GM19239 (cell line): ENCODE measurements at places on chromosomes 7 and 10.

- DNase-seq: no peak
Measured at GRCh38 chr7:147245274-147245673, 1128.7 kb downstream of the CNTNAP2 start.

GRCh38 chr7:50359258-50359994 is 54.9 kb downstream of the IKZF1 start:
- no peak for DNase-seq

GRCh38 chr7:17342756-17343155 is 44.3 kb downstream of the AHR start:
- no peak for DNase-seq

- no peak for DNase-seq
Measured at GRCh38 chr7:12625836-12626235, 55.3 kb downstream of the SCIN start.

DNA sequence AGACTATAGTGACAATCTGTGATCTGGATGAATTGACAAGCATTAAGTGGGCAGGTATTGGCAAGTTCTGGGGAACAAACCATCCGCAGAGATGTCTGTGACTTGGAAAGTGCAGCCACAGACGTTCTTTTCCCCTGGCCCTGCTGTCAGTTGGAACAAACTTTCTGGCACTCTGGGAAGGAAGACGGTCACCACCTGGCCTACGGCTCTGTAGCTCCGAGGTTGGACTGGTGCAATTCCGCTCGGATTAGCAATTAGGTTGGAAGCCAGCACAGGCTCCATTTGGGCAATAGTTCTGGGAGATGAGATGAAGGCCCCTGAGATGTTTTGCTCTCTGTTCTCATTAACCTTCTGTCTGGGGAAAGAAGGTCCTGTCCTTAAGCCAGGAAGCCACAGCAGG is 437.5 kb downstream of the CALN1 start:
- no peak for DNase-seq

DNA sequence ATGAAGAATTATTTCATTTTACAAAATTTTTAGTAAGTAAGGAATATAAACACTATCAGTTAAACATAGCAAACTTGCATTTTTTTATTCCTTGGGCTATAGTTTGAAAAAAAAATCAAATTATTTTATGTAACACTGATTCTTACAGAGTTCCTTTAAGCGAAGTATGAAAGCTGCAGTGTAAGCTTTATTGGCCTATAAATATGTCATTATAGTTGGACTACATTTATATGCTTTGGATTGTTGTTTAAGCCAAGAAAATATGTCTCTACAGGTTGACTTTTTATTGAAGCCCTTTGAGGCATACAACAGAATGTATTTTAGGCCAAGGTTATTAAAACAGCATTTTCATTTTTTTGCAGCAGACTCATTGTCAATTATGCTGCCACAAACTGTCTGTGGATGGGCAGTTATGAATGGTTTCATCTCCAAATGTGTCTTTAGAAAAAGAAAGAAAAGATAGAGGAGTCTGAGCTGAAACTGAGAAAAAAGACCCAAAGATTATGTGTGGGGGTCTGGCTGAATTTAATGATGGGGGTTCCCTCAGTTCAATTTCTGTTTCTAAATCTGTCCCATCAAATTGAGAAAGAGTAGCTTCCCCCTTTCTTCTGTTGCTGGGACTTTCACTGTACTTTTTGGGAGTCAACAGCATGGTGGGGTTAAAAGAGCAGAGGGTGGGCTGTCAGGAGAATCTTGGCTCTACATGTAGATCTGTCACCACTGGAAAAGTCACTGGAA is 43.1 kb downstream of the ARID5B start:
- DNase-seq: no peak

- DNase-seq: no peak
Measured at GRCh38 chr10:132030898-132031463, 34.8 kb upstream of the JAKMIP3 start.

GRCh38 chr10:51832652-51833383 is 133.4 kb upstream of the CSTF2T start:
- no peak for DNase-seq

DNA sequence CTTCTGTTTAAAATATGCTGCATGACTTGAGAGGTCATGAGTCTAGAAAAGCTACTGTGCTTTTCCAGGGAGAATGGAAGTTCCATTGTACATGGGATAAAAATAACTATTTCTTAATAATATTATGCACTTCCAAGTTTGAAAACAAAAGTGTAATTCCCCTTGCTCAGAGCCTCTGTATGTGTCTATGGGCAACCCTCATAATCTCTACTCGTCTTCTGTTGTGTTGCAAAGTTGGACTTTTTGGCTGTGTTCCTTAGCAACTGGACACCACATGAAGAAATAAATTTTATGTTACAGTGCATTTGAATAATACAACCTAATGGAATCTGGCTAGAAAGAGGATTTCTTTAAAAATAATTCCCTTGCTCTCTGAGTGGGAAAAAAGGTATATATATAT is 242.6 kb downstream of the TWIST1 start:
- DNase-seq: no peak

GRCh38 chr7:17532861-17533404 is 234.5 kb downstream of the AHR start:
- no peak for DNase-seq

GRCh38 chr7:139560678-139561077 is 37.2 kb downstream of the CLEC2L start:
- no peak for DNase-seq

DNA sequence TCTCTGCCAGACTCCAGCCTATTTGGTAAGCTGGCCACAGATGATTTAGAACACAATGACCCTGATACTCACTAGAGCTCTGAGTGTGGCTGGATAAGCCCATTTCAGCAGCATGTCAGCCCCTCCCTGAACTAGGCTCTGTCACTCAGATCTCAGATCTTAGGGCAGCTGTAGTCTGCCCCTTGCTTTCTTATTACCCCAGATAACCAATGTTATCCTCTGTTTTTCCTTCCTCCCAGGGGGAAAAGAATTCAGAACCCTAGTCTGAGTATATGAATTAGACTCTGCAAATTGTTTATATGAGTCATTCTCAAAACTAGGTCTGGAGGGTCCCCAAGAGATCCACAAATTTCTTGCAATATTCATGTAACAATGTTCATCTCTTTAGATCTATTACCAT is 286.2 kb downstream of the KCNMA1 start:
- no peak for DNase-seq

DNA sequence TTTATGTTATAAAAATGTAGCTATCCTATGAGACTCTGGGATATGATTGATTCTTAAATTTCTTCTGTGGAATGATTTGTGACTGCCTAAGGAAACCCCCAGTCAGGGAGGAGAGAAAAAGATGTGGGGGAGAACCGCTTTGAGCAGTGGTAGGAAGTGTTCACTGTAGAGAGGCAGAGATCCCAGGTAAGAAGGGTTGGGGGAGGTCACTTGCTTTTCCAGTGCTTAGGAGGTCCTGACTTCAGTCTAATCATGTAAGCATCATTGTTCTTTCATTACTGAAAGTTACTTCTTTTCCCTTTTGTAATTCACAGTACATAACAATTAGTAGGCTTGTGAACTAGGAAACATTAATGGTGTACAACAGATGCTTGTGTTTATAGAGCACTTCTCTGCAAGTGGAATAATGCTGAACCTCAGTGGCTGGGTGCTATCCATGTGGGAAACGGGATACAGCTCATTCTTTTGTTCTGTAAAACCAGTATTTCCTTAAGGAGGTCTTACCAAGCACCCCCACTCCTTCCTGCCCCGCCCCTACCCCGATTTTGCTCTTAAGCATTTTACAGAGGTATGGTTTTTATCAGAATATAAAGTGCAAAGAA is 165.4 kb downstream of the ST7 start:
- no peak for DNase-seq

DNA sequence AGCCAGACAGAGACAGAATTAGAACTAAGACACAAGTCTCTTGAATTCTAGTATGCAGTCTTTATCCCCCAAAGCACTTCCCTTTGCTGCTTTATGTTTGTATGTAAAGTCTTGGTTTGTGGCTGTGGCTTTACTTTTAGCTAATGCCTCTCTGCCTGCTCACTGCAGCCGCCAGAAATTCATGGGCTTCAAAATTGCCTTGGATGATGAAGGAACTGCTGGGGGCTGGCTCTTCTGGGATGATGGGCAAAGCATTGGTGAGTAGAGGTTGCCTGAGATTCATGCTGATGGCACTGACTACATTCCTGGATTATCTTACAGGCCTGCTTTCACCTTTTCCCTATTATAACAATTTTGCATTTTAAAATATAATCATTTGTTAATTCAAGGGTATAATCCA is 10.9 kb upstream of the MGAM2 start:
- DNase-seq: no peak

DNA sequence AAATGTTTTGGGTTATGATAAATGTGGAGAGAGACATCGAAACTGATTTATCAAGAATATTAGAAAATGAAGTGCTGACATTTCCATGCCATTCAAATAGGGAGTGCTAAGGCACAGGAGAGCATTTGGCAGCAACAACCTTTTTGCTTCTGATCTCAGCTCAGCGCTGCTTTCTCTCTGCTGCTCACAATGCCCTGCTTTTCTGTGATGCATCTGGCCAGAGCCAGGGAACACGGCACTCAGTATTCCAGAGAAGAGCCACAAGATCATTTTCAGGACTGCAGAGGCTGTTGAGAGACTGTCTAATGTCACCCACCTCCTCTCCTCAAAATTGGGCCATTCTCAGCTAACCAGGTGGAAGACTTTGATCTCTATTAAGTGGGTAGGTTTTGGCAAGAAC is 28.1 kb downstream of the INSYN2A start:
- no peak for DNase-seq

GRCh38 chr7:45575501-45576248 is 1.5 kb downstream of the ADCY1 start:
- DNase-seq: no peak

DNA sequence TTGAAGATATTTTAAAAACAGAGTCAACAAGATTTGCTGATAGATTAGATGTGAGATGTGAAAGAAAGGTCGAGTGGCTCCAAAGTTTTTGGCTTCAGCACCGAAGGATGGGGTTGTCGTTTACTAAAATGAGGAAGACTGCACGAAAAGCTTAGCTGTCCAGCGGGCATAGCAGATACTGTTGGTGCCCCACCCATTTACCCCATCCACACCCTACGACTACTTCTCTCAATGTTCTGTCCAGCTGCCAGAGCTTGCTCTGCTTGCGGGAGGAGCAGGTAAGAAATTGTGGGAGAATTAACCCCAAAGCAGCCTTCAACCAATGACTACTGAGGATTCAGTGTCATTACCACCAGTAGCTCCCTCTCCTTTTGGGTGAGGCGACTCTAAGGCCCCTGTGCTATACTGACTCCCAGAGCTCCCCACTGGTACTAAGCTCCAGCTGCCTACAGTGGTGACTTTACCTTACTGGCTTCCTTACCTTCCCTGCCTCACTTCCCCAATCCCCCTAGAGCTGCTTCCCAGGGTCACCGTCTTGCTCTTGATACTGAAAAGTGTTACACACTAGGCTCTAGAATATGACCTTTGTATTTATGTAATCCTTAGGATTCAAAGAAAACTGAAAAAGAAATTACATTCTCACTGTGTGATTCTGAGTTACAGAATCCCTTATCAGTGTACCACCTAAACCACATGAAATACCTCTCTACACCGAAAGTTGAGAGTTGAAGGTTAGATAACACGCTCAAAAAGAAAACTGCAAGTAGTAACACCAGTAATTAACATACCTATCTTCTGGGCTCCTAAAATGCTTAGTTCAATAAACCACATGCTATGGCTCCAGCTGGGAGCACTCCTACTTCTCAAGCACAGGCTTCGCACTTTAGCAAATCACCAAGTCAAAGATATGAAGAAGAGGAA is 22.3 kb downstream of the CACUL1 start:
- DNase-seq: no peak

- DNase-seq: no peak
Measured at GRCh38 chr10:97053276-97053675, 132.5 kb downstream of the SLIT1 start.

GRCh38 chr7:147923841-147924240 is 666.7 kb upstream of the C7orf33 start:
- no peak for DNase-seq

- no peak for DNase-seq
Measured at GRCh38 chr7:26675143-26675887, 189.1 kb downstream of the SKAP2 start.

DNA sequence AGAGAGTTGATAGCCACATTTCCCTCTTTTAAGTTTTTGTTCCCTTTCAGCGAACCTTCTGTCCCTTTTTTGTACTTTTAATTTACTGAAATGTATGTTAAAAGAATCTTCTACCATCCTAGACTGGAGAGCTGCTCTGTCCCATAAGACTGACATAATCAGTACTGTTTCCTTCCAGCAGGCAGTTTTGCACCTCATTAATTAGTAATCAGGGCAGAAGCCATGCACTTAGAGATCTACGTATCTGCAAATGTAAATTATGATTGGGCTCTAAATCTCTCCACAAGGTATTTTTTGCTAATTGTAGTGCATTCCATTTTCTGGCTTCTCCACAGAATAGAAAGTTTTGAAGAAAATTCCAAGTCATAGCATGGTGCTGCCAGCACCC is 232.1 kb downstream of the CELF2 start:
- no peak for DNase-seq

DNA sequence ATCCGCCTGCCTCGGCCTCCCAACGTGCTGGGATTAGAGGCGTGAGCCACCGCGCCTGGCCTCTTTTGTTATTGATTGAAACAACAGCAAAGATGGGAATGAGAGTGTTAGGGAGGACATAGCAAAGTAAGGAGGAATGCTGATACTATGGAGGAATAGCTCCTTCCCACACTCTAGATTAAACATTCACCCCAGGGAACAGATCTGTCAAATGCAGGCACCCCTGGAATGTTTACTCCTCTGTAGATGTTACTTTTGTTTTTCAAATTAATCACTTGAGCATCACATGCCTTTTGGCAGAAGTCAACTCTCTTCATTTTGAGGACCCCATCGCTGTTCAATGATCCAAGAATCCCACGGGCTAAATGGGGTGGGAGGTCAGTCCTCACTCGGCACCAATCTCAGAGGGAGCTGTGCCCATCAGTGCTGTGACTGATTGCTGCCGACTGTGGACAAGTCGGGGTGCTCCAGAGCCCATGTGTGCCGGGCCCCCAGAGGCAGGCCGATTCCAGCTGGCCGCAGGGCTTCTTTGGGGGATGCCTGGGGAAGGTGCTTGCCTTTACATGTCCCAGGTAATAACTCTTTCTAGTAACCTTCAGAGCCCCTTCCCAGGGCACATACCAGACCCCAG is 10.2 kb upstream of the COBL start:
- no peak for DNase-seq

GRCh38 chr7:91128683-91129348 is 135.4 kb upstream of the FZD1 start:
- DNase-seq: no peak
